ENCODE measurements at places on chromosomes 1 and 21.

DNA sequence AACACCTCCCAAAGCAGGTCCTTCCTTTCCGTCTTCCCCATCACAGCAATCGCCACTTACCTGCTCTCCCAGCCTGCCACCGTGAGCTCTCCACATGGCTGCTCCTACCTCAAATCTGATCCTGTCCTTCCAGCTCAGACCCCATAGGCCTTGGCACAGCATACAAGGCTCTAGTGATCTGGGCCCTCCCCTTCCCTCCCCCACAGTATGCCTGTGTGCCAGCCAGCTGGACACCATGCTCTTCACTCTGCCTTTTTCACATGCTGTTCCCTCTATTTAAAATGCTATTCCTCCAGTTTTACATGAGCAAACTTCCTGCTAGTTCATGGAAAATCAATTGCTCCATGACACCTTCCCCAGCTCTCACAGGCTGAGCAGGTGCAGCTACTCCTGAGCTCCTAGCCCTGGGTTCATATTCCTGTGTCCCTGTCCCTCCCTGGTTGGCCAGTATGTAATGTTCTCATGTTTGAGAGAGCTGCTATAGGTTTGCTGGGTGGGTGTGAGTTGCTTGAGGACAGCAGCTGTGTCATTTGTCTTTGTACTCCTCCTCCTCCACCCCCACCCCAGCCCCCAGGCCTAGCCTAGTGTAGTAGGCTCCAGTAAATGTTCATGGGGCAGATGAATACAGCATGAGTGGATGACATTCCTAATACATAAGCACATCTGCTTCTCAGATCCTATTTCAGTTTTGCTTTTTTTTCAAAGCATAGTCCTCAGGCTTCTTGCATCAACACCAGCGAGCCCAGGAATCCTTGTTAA is 6.3 kb upstream of the TNNT2 start:
- no peak for DNase-seq

DNA sequence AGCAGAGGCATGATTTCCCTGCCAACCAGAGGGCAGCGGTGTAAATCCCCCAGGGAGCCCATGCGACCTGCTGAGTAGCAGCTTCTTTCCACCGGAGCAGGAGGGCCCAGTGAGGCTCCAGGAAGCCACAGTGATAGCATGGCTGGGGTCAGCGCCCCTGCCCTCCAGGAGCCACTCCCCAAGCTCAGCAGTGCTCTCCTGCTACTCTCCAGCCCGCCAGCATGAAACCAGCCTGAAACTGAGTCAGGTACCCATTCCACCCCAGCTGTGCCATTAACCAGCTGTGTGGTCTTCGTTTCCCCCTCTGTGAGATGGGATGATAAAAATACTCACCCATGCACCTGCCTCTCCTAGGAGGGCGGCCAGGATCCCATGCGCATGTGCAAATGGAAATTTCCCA is 123.8 kb upstream of the TMEM51 start:
- DNase-seq = no peak

- no peak for DNase-seq
Observed at GRCh38 chr21:45834026-45834715, 147.4 kb upstream of the COL6A1 start.

DNA sequence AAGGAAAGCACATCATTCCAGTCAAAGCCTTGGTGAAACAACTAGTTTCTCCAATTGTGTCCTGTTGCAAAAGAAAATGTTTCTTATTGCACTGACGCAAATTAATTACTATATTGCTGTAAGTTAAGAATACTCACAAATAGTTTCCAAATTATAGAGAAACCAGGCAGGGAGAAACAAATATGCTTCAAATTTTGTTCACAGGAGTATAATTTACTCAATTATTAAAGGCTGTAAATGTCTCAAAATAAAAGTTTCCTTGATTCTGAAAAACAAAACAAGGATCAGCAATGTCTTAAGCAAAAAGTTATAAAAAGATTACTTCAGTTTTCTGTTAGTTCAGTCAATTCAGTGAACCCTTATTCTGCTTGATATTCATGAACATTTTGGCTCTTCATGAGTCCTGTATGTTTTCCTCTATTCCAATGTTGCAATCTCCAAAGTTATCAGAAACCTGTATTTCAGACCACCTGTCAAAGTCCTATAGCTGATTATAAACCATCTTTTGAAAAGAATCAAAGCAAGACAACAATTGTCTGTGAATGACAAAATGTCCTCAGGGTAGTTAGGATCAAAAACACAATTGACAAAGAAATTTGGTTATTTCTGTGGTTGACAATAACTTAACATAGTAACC is 11.7 kb upstream of the SYPL2 start:
- no peak for DNase-seq

GRCh38 chr1:34400675-34401074 is 224.0 kb downstream of the C1orf94 start:
- DNase-seq = no peak

DNA sequence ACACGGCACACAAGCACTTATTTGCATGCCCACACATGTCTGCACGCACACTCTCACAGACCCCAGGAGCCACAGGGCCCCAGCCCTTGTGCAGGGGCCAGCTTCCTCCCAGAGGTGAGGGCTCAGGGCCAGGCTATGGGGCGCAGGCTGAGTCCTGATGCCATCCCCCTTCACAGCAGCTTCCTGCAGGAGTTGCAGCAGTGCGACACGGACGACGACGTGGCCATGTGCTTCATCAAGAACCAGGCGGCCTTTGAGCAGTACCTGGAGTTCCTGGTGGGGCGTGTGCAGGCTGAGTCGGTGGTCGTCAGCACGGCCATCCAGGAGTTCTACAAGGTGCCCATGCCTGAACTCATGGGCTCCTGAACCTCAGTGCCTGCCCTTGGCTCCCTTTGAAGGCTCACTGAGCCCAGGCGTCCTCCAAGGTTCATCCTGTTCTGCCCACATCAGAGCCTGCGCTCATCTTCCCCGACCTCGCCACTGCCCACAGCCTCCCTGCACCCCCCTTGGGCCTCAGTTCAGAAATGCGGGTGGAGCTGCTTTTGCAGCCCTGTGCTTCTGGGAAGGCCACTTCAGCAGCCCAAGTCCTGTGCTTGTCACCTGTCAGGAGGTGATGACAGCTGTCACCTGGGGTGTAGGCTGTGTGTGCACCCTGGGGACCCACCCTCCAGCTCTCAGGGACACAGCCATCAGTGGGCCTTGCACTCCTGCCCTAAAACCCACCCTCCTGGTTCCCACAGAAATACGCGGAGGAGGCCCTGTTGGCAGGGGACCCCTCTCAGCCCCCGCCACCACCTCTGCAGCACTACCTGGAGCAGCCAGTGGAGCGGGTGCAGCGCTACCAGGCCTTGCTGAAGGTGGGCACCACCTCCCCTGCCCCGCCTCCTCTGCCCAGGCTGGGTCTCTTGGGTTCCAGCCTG is 66.6 kb downstream of the TRIM11 start:
- no peak for DNase-seq

- no peak for DNase-seq
Observed at GRCh38 chr1:1244192-1244811, 2.2 kb downstream of the C1QTNF12 start.

GRCh38 chr21:15042531-15042930 is 22.3 kb downstream of the NRIP1 start:
- no peak for DNase-seq

DNA sequence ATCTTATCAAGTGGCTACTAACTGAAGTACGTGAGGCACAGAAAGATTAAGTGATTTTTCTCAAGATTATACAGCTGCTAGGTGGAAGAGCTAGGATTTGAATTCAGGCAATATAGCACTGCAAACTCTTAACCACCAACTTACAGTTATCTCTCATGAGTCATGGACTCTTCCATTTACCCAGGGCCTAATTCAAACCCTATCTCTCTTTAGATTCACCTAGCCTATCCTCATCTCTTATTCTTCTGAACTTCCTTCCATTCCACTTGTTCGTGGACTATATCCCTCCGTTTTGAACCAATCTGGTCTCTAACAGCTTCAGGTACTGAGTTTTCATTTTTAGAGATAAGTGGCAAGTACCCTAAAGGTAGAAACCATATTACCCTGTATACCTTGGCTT is 92.8 kb upstream of the DMRTA2 start:
- no peak for DNase-seq

DNA sequence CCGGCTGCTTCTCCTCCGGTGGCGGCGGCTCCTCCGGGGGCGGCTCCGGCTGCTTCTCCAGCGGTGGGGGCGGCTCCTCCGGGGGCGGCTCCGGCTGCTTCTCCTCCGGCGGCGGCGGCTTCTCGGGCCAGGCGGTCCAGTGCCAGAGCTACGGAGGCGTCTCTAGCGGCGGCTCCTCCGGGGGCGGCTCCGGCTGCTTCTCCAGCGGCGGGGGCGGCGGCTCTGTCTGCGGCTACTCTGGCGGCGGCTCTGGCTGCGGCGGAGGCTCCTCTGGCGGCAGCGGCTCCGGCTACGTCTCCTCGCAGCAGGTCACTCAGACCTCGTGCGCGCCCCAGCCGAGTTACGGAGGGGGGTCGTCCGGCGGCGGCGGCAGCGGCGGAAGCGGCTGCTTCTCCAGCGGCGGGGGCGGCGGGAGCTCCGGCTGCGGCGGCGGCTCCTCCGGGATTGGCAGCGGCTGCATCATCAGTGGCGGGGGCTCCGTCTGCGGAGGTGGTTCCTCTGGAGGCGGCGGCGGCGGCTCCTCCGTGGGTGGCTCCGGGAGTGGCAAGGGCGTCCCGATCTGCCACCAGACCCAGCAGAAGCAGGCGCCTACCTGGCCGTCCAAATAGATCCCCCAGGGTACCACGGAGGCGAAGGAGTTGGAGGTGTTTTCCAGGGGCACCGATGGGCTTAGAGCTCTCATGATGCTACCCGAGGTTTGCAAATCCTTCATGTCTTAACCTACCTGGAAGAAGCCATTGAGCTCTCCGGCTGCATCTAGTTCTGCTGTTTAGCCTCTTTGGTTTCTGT is 2.0 kb downstream of the LORICRIN start:
- peak; percentile 7 for DNase-seq

- DNase-seq = no peak
Observed at GRCh38 chr1:30286988-30287839, 436.2 kb downstream of the MATN1 start.

DNA sequence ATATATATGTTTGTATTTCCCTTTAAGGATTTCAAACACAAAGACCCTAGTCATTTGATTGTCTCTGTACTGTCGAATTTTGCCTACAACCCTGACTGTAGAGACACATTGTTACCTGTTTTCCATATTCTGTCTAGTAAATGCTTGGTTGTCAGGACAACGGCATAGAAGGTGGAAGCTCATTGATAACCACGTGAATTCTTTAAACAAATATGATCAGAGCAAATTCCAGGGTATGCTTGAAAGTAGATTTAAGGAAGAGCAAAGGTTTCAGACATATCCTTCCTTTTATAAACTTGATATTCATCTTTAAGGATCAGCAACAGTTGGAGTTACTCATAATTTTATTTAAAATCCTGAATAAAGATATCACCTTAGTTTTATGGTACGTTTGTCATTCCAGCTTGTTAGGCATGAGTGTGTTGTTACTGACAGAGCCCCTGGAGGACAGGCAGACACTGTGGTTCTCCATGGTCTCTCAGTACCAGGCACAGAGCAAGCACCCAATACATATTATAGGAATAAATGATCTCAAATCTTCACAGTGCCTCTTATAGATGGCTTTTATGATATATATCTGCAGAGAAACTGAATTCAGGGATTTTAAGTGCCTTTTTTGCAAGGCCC is 203.2 kb downstream of the FGGY start:
- no peak for DNase-seq

DNA sequence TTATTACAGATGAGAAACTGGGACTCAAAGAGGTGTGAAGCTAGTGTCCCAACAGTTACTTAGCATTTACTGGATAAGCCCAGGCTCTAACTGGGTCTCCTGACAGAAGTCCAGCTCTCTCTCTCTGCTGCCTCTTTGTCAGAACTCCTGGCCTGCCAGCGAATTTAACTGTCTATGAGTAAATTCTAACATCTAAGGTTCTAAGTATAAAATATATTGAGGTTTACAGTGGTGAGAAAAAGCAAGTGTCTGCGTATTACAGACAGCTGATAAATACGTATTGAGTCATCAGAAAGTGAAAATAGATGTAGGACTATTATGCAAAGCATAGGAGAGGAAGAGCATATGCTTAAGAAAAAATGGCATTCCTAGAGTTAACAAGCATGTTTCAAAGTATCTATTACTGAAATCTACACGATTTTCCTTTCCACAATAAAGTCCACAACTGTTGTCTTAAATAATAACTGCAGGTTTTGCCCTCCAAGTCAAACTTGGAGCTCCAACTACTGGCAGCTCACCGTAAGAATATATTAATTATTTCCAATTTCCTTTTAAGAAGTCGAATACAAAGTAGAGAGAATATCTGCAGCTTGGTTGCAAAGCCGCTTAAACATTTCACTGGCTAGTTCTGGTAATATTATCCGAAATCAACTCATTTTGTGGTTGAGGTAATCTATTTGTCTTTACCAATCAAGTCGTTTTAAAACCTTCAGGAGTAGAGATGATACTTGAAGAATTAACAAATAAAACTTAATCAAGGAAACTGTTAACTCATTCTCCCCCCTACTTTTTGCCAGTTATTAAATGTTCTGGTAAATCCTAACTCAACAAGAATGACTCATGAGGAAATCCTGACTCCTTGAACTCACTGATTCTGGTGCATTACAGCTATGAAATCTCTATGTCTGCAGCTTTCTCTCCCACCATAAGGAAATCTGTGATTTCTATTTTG is 1.4 kb upstream of the RGS2 start:
- no peak for DNase-seq

DNA sequence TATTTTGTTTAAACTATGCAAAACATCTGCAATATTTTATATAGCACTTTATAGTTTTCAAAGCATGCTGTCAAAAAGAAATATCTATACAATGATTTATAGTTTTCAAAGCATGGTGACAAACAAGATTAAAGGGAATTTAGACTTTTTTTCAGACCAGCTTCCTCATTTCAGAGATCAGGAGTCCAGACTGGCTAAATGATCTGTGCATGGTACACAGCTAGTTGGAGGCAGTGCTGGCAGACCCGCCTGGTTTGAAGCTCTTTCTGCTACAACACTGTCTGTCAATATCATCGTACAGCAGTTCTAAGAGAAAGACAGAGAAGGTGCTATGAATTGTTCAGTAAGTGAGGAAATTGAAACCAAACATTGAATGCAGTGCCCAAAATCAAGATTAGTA is 479.0 kb downstream of the PTBP2 start:
- DNase-seq = no peak

DNA sequence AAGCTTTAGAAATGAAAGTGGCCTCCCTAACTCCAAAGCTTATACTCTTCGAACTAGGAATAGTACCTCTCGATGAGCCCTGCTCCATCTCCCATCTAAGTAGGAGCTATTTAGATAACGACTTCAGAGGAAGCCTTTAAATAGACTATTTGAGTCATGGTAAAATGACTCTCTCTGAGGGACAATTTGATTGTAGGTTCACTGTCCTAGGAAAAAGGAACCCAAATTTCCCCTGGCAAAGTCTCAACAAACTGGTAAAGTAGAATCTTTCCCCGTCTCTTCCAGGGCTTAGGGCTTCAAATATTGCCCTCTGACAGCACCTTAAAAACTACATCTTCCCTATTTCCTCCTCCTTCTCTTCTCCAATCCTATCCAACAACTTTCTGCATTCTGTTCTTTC is 2.0 kb upstream of the FCER1A start:
- DNase-seq = no peak
